ENCODE measurements at places on chromosomes 6 and 20.

GRCh38 chr20:44646023-44646640 lies 5.4 kb downstream of the ADA start:
- DNase-seq = no peak

DNA sequence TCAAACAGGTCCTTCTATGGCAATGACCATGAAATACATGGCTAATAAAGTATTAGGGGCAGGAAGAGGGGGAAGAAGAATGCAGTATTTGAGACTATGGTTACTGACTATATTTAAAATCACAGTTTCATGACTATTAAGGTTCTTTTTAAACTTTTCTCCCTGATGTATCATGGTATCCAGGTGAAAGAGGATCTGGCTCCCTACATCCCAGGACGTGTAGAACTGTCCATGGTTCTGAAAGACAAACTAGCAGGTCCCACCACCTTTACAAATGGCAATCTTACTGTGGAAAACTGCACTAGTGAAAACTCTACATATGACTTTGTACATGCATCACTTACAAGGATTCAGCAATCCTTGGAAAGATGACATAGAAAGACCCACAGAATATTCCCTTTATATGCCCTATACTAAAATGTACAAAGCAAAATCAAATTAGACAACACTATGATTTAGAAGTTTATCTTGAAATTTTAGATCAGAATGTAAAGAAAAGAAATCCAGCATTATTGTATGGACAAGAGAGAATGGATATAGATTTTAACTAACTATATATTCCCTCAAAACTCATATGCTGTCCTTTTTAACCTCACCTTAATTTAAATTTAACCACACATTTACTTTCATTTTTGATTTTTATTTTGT lies 33.5 kb downstream of the RPP21 start:
- no peak for DNase-seq

GRCh38 chr20:44805335-44805978 lies 4.9 kb downstream of the RIMS4 start:
- no peak for DNase-seq

- DNase-seq = peak; percentile 65
These were observed 91.3 kb upstream of the SHLD1 start for GRCh38 chr20:5658912-5659345.

- no peak for DNase-seq
These were observed 51.3 kb downstream of the PSMG4 start for GRCh38 chr6:3310051-3310448.

DNA sequence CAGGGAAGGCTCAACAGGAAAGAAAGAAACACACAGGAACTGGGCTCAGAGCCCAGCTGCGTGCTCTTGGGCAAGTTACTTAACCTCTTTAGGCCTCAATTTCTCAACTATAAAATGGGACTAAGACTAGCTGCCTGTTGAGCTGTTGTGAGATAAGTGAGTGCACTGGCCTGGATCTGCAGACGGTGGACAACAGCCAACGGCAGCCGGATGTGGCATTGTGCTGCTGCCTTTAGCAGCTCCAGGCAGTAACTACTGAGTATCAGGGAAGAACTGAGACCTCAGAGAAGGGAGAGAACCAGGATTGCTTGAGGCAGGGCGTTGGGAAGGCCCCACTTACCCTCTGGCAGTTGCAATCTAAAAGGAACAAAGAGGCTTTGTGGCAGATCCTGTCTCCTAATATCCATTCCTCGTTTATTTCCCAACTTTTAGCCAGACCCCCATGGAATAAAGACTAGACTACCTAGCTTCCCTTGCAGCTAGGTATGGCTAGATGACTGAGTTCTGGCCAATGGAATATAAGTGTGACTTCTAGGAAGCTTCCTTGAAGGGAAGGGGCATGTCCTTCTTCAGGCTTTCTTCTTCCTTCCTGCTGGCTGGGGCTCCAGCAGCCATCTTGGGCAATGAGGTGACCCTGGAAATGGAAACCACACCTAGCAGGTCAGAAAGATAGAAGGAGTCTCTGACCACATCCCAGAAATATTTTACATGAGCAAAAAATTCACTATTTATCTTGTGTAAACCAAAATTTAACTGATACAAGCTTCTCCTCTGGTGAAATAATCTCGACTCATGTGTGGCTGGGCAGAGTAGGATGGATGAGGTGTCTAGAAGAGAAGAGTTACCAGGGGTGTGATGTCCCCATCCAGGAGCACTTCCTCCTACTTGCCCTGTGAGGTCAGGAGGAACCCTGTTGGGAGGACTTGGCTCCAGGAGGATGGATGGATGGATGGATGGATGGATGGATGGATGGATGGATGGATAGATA lies 67.6 kb downstream of the MRPL14 start:
- no peak for DNase-seq

GRCh38 chr6:35077713-35078105 lies 63.4 kb downstream of the TCP11 start:
- no peak for DNase-seq

- DNase-seq = no peak
These were observed 3.0 kb upstream of the GCM1 start for GRCh38 chr6:53151676-53152075.

DNA sequence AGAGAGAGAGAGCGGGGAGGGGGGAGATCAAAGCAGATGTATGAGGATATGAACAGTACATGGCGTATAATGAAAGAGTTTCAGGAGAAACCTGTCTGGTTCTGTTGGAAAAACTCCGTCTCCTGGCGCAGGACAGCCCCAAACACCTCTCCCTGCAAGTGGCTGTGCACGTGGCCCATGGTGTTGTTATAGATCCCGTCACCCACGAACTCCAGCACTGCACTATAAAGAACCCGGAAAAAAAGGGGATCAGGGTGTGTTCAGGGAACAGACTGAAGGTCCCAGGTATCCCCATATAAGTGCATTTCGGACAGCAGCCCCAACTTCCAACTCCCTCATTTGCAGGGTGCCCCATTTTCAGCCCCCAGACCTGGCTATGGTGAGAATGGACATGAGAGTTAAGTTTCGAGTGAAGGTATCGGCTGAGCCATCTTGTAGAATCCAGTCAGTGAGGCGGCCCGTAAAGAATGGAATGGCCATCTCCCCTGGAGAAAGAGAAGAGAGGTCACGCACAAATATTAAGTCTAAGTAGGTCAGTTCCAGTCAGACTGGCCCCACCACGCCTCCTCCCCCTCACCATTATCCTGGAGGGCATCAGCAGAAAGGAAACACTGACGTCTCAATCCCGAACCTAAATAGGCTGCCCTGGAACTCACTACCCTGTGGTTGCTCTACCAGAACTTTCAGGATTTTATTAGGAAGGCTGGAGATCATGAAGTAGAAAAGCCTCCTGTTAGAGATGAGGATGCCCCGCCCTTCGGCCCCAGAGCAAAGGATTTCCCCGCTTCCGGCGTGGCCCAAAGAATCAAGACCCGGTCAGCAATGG lies 1.3 kb downstream of the TAP1 start:
- DNase-seq = peak; percentile 42

DNA sequence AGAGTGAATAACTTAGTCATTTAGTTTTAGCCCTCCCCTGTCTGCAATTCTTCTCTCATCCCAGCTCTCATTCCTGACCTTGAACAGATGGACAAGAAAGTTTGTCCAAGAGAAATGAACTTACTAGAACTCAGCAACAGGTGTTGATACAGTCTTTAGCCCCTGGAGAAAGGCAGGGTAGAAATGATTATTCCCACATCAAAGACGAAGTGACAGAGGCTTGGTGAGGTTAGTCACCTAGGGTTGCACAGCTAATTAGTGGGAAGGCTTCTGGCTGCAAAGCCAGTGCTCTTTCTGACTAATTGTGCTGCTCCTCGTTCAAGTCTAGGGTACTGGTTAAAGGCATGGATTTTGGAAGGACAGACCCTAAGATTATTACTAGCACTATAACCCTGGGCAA lies 4.5 kb downstream of the ZDHHC14 start:
- no peak for DNase-seq

DNA sequence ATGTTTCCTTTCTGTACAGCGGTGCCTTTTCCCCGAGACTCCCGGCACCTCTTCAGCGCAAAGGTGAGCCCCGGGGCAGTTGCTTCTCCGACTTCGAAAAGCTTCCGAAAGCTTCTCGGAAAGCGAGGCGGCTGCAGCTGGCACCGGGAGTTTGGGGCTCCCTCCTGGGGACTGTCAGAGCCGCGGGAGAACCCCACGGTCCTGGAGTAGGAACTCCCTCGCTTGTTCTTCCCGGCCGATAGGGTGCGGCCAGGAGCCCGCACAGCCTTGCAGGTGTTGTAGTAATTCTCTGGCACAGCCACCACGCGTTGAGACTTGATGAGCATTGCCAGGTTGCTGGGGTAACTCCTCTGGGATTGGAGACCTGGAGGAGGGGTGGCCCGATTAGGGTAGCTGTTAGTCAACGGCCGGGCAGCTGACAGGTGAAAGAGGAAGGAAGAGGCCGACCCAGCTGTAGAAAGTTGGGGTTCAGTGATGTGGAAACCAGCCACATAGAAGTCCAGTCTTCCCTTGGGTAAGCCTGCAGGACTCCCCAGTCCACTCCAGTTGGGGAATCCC lies 721 bp downstream of the KDM1B start:
- DNase-seq = peak; percentile 24

GRCh38 chr6:24935366-24936152 lies at the start of gene RIPOR2:
Gene RIPOR2, minus strand, starts transcription at chr6:24935960. Its CDS starts 62 bp downstream, at chr6:24935898.
- no peak for DNase-seq

DNA sequence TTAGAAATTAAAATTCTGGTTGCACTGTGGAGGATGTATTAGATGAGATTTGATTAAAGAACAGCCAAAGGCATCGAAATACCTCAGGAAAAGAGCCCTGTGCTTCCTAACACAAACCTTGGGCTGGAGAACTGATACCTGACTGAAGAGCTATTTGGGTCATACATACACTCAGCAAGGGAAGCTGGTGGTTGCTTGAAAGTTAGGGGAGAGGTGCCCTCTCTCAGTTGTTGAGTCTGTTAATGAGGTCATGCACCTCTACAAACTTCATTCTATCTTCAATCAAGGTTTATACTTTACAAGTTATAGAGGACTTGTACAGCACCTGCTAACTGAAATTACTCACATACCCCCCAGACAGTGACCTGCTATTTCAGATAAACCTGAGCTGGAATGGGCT lies 25.5 kb downstream of the FAM184A start:
- no peak for DNase-seq

GRCh38 chr20:45229264-45230056 lies 8.3 kb downstream of the SEMG2 start:
- no peak for DNase-seq

DNA sequence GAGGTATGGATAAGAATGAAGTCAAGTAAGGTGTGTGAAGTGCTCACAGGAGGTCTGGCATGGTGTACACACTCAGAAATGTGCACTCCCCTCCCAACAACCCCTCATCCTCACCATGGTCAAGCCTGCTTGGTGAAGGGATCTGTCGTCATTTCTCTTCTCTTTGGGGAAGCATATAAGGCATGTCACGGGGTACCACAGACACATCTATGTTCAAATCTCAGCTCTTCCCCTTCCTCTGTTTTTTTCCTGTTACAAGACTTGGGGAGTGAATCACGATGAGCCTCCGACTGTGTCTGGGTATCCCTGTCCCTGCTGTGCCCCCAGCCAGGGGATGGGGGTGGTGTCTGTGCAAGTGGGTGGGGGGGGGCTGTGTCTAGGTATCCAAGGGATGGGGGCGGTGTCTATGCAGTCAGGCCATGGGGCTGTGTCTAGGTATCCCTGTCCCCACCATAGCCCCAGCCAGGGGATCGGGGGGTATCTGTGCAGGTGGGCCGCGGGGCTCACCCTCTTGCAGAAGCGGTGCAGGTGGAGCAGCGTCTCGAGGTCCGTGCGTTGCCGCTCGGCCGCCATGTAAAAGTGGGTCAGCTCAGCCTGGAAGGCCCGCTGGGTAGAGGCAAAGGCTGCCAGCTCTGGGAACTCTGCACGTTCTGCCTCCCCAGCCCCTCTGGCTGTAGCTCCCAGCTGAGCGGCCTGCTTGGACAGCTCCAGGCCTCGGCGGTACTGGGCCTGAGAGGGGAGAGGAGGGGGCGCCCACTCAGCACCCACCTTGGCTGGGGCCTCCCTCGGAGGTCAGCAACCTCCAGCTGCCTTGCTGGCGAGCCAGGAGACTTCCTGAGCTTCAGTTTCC lies 43.6 kb downstream of the KIAA1755 start:
- no peak for DNase-seq

- no peak for DNase-seq
These were observed 58.6 kb downstream of the FOXA2 start for GRCh38 chr20:22525821-22526220.

DNA sequence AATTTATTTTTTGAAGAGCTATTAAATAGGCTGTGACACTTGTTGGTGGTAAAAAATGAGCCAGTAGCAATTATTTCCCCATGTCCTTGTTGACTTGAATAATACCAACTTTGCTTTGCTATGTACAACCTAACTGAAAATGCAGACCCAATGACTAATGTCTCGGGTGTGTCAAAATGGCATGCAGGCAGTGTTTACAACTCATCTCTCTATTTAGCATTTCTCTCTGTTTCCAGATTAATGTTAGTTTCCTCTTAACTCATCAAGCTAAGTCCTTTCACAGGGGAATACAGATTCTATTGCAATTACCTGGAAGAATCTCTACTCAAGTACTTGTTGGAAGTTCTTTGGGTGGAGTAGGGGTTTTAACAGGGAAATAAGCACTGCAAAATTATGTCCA lies 504.4 kb downstream of the BCKDHB start:
- no peak for DNase-seq

GRCh38 chr6:14434916-14435690 lies 317.5 kb downstream of the CD83 start:
- no peak for DNase-seq

GRCh38 chr20:46057856-46058598 lies 29.0 kb downstream of the SLC12A5 start:
- DNase-seq = peak; percentile 25

GRCh38 chr6:158047563-158048323 lies 66.1 kb downstream of the SYNJ2 start:
- DNase-seq = no peak

DNA sequence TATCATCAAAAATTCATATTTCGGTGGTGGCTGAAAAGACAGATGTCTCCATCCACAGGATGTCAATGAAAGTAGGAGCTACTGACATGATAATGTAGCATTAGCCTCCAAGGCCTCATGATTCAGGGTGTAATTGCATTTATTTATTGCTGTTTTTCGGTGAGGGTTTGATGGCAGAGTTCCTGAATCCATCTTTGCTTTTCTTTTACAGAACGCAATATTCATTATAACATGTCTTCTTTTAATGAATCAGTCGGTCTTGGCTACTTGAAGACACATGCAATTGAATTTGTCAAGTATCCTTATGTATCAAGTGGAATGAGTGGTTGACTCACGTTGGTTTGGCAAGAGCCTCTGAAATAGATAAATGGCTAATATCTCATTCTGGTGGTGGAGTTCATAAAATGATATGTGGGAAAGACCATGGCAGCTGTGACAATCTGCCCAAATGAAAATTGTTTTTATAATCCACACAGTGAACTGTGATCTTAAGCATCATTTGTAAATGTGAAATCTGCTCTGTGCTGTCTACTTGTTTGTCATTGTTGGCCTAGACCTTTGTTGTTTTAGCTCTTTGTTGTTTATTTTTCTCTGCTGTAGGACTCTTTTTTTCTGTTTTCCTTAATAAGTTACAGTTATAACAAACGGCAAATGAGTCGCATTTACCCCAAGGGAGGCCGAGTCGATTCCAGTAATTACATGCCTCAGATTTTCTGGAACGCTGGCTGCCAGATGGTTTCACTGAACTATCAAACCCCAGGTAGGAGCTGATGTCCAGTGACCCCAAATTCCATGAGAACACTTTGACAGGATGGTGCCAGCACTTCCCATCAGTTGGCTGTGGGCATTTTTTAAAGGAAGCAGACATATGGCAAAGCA lies 105.7 kb upstream of the LAMP5 start:
- DNase-seq = no peak

- no peak for DNase-seq
These were observed 161.2 kb downstream of the KCNQ5 start for GRCh38 chr6:72783035-72783434.
